ENCODE measurements at places on chromosomes 16 and 17.

GRCh38 chr16:81265658-81266451 is 27.4 kb downstream of the BCO1 start:
- peaks cover 4% of the 10 kb centered on the region for H3K4me1 ChIP-seq
- H3K4me3 ChIP-seq: no peak overlapping the region
- peaks cover 3% of the 10 kb centered on the region for H3K27me3 ChIP-seq
- H3K36me3 ChIP-seq: no peaks in the 10 kb centered on the region
- no peak for DNase-seq

- H3K27me3 ChIP-seq: no peaks in the 10 kb centered on the region
- no peak overlapping the region for H3K27ac ChIP-seq
- H3K4me1 ChIP-seq: peaks cover 28% of the 10 kb centered on the region
- no peaks in the 10 kb centered on the region for H3K36me3 ChIP-seq
Measured at GRCh38 chr16:85605051-85605911, 7.8 kb upstream of the GSE1 start.

DNA sequence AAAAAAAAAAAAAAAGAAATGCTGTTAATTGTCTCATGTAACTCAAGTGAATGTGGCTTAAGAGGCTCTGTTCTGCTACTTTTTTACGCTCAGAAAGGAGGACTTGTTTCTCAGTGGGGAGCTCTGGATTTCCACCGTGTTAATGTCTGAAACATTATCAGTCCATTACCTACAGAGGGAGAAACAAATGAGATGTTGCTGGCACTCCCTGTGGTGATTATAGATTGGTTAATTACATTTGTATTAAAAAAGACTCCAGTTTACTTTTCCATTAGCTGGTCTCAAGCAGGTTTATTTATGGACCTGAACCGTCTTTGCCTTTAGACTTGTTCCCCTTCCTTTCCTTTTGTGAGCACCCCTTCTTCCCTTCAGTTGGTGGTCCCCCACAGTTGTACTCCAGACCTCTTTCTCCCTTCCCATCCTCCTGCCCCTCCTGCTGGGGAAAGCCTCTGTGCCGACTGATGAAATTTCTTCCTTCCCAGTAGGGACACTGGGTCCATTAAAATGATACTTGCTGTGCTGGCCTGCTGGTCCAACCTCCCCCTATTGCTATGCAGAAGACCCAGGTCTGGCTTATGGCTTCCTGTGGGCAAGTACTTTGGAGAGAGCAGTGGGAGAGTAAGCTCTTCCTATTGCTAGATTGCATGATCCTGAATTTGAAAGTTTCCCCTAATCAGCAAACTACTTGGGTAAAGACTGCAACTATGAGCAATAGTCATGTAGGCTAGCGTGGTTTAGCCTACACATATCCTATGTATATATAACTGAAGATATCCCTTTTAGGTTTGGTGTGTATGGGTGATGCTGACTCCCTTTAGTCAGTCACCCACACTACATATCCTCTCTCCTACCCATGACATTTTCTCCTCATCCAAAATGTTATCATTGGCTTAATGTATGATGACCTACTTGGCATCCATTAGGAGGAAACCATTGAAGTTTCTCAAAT is 8.1 kb downstream of the CDC6 start:
- no peak overlapping the region for H3K4me3 ChIP-seq
- peaks cover 11% of the 10 kb centered on the region for H3K4me1 ChIP-seq
- H3K36me3 ChIP-seq: peaks cover 60% of the 10 kb centered on the region
- no peak overlapping the region for H3K27ac ChIP-seq
- no peak for DNase-seq

- no peaks in the 10 kb centered on the region for H3K27me3 ChIP-seq
- peaks cover 40% of the 10 kb centered on the region for H3K36me3 ChIP-seq
- H3K4me1 ChIP-seq: peaks cover 71% of the 10 kb centered on the region
- H3K27ac ChIP-seq: peak overlapping the region; percentile 71
- no peak overlapping the region for H3K4me3 ChIP-seq
Measured at GRCh38 chr17:78140169-78141051, 5.8 kb upstream of the C17orf99 start.
